ENCODE measurements at places on chromosomes 3 and 15.

- no peak for DNase-seq
These were observed 31.4 kb downstream of the ASB14 start for GRCh38 chr3:57261119-57261518.

GRCh38 chr3:44892689-44893088 is 18.3 kb downstream of the TGM4 start:
- DNase-seq: no peak

GRCh38 chr3:17320266-17320665 is 422.2 kb downstream of the TBC1D5 start:
- DNase-seq: no peak

DNA sequence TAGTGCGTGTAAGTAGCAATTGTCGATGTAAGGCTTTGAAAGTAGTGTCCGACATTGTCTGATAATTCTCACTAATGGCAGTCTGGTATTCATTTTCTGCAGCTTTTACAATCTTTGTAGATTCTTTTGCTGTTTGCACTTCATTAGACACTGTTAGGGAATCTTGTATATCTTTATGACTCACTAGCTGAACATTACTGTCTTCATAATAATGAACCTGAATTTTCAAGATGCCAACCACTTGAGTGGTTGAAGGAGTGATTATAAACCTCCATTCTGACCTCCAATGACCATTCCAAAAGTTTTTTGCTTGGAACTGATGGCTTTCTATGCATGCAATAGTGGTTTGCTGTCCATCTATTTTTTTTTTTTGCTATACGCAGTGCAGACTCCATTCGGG is 76.4 kb upstream of the MFGE8 start:
- peak; percentile 31 for DNase-seq

- no peak for DNase-seq
These were observed 63.9 kb upstream of the RGMA start for GRCh38 chr15:93152951-93153350.

GRCh38 chr3:185976977-185977678 is 39.3 kb upstream of the TRA2B start:
- DNase-seq: no peak

DNA sequence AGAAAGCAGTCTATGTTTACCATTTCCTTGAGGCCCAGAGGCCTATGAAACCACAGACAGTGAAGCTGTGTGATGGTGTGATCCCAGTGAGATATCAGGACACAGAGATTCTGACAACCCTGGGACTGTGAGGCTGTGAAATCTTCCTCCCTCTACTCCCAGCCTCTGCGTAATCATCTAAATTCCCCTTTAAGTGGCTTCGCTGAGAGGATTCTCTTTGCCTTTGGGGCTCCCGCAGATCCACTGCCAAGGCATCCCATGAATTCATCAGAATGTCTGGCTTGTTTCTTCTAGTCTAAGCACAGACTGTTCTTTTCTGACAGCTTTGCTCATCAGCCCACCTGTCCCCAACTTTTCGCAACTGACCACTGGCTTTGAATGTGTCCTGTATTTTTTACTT is 901.2 kb upstream of the NR2F2 start:
- DNase-seq: no peak

DNA sequence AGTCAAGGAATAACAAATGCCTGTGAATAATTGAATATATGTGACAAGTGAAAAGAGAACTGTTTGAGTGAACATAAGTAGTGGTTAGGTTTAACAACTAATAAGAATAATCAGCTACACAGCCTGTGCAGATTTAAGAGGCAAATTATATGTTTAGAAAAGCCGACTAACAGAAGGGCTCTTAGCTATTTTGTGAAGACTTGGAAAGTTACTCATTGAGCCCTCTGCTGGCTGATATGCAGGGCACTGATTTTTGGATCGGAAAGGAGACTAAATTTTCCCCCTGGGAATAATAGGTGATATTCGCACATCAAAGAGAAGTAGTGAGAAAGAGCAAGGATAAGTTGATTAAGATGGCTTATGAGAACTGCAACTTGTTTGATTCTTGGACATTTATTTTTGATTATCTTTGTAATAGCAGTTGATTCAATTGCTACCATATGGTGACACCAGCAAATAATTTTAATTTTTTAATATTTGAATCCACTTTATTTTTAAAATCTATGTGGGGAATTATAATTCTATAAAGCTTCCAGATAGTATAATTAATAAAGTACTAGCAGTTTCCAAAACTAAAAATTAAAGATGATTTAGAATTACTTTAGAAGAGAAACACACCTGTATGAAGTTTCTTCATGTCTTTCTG is 156.2 kb downstream of the NLGN1 start:
- DNase-seq: peak; percentile 4

DNA sequence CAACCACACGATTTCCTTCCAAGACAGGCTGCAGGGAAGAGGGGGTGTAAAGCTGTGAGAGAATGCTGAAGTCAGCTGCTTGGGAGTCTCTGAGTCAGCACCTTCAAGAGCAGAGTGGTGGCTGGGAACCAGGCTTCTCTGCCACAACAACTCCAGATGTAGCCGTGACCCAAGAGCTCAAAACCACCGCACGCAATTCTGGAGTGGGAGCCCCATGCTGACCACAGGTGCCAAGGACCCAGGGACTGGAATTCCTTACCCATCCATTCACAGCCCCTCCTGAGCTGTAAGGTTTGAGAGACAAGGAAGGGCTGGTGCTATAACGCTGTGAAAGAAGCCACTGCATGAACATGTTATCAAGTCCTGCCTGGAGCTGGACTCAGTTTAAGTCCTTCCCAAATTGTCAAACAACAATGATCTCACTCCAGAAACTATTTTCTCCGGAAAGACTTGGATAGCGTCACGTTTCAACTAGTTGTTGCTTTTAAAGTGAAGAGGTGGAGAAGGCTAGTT is 61.4 kb downstream of the UMPS start:
- peak; percentile 93 for DNase-seq

DNA sequence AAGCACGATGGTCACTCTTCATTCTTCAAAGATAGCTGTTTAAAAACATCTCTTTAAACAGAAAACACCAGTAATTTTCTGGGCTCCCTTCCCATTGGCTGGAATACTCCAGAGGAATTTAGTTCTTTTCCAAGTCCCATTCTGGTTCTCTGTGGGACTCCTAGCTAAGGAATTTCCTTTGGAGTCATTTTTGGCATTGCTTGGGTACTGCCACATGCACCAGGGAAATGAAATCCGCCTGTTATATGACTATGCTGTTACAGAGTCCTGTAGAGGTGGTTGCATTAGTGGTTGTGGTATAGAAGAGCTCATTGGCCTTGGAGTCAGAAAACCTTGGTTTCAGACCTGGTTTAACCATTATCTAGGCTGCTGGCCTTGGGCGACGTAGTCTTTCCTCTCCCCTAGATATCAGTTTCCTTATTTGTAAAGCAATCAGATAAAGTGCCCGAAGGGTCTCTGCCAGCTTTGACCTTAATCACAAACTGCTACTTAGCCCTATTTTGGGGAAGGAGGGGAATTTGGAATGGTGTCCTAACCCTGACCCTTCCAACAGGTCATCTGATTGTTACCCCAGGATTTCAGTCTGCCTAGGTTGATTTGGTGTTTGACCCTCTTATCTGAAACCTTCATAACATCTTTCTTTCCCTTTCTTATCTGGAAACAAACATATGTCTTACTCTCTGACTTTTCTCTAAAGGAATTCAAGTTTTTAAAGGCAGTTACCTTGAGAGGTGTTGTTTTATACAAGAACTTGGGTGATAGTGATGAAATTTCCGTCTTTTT is 13.4 kb downstream of the RTP1 start:
- peak; percentile 57 for DNase-seq

- DNase-seq: no peak
These were observed 171.7 kb downstream of the NSMCE3 start for GRCh38 chr15:29097971-29098370.

DNA sequence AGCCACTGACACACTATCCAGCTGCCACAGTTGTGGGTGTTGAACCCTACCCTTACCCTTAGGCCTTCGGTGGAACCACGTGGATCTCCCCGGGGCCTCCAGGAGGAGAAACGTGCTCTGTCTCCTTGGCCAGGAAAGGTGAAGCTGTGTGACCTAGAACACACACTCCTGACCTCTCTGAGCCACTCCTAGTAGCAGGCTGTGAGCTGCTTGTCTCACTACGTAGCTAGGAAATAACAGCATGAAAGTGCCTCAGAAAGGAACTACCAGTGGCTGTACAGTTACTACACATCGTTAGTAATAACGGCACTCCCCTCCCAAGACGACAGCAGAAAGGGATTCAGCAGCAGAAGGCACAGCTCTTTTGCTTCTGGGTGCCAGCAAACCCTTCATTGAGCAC is 36.2 kb upstream of the SLC6A6 start:
- no peak for DNase-seq

GRCh38 chr3:9704347-9705322 is 1.0 kb downstream of the CPNE9 start:
- no peak for DNase-seq

DNA sequence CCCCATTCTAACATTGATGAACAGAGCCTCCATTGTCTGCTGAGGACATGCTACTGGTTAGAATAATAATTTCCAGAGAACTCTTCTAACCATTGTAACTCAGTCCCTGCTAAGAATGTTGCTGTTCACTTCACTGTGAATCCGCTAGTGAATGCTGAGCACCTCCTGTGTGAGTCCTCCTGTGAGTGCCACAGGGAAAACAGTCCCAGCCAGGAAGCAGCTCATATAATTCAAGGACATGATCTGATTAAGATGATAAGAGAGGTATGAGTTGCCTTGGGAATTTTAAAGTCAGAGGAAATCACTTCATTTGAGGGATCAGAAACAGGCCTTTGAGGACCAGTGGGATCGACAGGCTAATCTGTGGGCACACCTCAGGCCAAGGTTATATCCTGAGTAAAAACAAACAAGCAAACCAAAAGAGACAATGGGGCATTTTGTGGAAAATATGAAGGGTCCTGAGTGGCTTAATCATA is 33.9 kb upstream of the GPR160 start:
- DNase-seq: no peak

GRCh38 chr15:65318870-65319356 is 14.4 kb downstream of the RNU5B-1 start:
- no peak for DNase-seq

DNA sequence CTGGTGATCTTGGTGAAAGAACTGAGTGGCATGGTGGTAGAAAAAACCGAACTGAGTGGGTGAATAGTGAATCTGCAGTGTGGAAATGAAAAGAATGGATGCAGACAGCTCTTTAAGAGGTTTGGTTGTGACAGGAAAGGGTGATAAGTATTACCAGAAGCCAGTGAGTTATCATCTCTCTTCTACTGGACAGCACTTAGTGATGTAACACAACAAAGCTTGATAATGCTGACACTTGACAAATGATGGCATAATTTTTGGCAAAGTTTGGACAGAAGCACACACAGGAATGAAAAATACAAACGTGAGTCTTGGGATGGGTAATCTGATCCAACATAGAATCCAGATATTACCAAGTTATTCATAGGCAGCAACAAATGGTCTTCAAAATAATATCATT is 112.2 kb downstream of the ISL2 start:
- DNase-seq: no peak

- DNase-seq: no peak
These were observed 128.8 kb upstream of the OSTN start for GRCh38 chr3:191070201-191070600.

All from AG09319 (cell line).